Heart right ventricle (tissue), 16 donors: ENCODE measurements at places on chromosomes 1 and 21.

DNA sequence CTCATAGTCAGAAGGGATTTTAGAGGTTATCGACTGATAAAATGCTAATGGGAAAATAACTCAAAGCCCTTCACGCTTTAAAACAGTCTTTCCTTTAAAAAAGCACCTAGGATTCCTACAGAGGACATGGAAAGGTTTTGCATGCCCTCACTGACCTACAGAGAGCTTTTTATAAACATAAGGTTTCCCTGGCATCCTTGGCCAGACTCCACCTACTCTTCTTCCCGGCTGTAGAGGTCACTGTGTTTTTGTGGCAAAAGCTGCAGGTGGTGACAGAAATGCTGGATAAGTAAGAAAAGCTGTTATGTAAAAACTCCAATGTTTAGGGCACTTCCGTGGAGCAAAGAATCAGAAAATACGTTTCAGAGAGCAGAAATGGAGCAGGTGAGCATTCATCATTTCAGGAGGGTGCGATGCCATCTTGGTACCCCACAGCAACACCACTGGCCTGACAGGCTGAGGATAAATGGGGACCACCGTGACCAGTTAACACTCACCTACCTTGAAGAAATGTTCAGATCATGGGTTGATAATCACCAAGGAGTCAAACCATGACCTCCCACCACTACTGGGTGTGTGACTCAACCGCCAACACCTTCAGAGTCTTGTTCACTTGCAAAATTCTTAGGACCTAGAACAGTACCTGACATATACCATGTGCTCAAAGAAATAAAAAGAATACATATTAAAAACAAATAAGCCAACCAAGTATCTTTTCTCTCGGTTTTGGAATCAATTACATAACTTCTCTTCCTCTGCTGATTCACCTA is 46.6 kb downstream of the SSBP3 start:
- peaks cover 63% of the 10 kb centered on the region for H3K4me1 ChIP-seq
- H3K27ac ChIP-seq, result peak overlapping the region; percentile 76
- H3K36me3 ChIP-seq, result no peaks in the 10 kb centered on the region
- no peak for DNase-seq
- no peak overlapping the region for H3K4me3 ChIP-seq
- H3K27me3 ChIP-seq, result no peaks in the 10 kb centered on the region

- H3K4me1 ChIP-seq, result no peaks in the 10 kb centered on the region
- H3K36me3 ChIP-seq, result no peaks in the 10 kb centered on the region
- no peaks in the 10 kb centered on the region for H3K27me3 ChIP-seq
- no peak overlapping the region for H3K27ac ChIP-seq
- no peak for DNase-seq
Observed at GRCh38 chr1:241918879-241919278, 38.7 kb upstream of the BECN2 start.

- no peak overlapping the region for H3K4me3 ChIP-seq
- DNase-seq, result no peak
- H3K27me3 ChIP-seq, result no peaks in the 10 kb centered on the region
Observed at GRCh38 chr1:41434748-41435449, 49.6 kb downstream of the EDN2 start.

DNA sequence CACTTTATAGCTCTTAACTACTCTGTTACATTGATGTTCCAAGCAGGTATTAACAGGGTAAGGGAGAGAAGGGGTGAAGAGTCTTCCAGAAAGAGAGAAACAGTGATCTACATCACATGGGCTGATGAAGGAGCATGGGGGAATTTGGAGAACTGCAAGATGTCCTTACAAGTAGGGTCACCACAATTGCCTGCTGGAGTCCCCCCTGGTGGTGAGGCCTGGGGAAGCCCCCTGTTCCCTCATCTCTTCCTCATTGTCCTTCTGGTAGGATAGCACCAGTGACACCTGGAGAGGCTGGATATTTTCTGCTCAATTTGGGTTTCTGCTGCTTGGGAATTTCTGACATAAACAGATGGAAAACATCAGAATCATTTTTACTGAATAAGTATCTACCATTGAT is 126.6 kb downstream of the RUNX1 start:
- H3K4me1 ChIP-seq, result no peaks in the 10 kb centered on the region
- H3K27me3 ChIP-seq, result no peaks in the 10 kb centered on the region
- H3K36me3 ChIP-seq, result no peaks in the 10 kb centered on the region
- H3K27ac ChIP-seq, result no peak overlapping the region

DNA sequence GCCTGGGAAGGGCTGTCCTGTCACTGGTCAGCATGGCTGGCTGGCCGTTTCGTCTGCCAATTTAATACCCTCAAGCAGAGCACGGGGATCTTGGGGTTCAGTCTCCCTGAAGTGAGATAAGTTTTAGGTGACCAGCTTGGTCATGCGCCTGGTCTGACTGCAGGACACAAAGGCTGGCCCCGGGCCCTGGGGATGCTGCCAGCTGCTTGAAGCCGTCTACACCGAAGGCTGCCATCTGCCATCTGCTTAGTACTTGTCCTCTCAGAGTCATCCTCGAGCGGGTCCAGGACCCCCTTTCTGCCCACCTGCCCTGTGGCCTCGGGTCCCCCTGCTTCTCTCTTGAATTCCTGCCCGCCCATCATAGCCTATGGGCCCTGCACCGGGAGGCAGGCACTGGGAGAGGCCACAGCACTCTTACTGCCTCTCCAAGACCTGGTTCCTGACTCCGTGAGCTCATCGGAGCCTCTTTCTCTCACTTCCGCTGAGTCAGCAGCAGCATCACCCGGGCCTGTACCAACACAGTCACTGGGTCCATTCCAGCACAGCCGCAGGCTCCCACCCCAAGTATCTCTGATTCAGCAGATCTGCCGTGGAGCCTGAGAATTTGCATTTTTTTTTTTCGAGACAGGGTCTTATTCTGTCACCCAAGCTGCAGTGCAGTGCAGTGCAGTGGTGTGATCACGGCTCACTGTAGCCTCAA is 7.0 kb downstream of the FBLIM1 start:
- H3K27me3 ChIP-seq, result peaks cover 2% of the 10 kb centered on the region
- no peak for DNase-seq
- H3K36me3 ChIP-seq, result peaks cover 50% of the 10 kb centered on the region
- no peak overlapping the region for H3K4me3 ChIP-seq
- no peak overlapping the region for H3K27ac ChIP-seq

- no peaks in the 10 kb centered on the region for H3K36me3 ChIP-seq
- no peaks in the 10 kb centered on the region for H3K27me3 ChIP-seq
- no peak overlapping the region for H3K4me3 ChIP-seq
- H3K4me1 ChIP-seq, result no peaks in the 10 kb centered on the region
- no peak overlapping the region for H3K27ac ChIP-seq
Observed at GRCh38 chr1:63867429-63868176, 93.8 kb downstream of the ROR1 start.

DNA sequence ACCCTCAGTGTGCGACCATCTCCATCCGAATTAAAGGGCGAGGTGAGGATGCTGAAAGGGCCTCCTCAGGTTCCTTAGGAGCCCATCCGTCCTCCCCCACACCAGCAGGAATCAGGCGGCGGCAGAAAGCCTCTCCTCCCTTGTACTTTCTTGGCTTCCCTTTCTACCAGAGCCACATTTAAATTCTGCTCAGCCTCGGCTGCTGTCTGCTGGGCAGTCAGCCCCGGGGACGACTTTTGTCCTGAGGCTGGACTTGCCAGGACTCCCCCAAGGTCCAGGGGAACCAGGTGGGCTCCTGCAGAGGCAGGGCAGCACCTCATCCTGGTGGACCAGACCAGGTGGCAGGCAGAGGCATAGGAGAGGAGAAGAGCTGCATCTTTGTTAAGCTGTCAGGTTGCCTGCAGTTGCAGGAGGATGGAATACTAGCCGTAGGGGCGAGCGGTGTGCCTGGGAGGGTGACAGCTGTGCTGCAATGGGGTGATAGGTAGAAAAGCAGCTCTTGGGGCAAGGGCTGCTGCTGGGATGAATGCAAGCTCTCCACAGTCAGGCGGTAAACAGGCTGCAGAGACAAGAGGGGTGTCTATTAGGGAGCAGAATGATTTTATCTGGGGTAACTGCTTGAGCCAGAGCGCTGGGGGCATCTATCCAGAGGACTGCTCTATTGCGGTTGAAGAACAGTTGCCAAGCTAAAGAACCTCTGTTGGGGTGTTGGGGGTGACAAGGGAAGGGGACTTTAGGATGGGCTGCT is 46.2 kb upstream of the WASF2 start:
- peaks cover 42% of the 10 kb centered on the region for H3K36me3 ChIP-seq
- DNase-seq, result no peak
- H3K27me3 ChIP-seq, result no peaks in the 10 kb centered on the region
- H3K4me3 ChIP-seq, result no peak overlapping the region

DNA sequence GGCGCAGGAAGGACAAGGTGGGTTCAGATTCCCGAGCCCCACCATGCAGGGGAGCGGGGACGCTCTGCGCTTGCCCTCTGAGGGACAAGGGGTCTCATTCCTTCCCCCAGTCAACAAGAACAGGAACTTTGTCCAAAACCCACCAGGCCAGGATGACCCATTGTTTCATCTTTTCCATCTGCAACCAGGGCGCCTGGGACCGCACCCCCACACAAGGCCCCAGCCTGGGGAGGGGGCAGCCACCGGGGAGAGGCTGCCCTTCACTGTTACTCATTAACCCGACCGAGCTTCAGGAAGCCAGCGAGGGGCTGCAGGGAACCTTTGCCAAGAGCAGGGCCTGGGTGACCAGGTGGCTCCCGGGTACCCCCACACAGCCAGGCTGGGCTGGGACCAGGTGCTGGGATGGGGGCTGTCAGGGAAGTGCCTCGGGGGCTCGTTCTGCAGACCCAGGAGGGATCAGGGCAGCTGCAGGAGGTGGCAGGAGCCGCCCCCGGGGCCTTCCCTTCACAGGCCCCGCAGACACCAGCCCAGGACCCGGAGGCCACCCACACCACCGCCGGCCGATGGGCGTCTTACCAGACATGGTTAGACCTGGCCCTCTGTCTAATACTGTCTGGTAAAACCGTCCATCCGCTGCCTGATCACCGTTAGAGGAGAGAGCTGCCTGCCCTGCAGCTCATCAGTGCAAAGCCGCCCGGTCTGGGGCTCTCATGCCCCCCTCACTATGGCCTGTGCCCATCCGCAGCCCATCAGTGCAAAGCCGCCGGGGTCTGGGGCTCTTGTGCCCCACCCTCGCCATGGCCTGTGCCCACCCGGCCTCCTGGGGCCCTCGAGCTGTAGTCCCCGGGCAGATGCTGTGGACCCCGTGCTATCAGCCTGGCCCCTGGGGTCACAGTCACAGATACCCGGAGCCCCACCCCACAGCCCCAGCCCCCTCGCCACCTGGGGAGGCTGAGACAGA is 4.9 kb upstream of the TTLL10 start:
- no peaks in the 10 kb centered on the region for H3K36me3 ChIP-seq
- H3K27ac ChIP-seq, result no peak overlapping the region
- no peak for DNase-seq
- no peak overlapping the region for H3K4me3 ChIP-seq

- no peak overlapping the region for H3K27ac ChIP-seq
- no peak for DNase-seq
- H3K27me3 ChIP-seq, result peaks cover 35% of the 10 kb centered on the region
- H3K4me3 ChIP-seq, result no peak overlapping the region
- no peaks in the 10 kb centered on the region for H3K36me3 ChIP-seq
Observed at GRCh38 chr1:36675106-36675505, 192.4 kb upstream of the CSF3R start.

DNA sequence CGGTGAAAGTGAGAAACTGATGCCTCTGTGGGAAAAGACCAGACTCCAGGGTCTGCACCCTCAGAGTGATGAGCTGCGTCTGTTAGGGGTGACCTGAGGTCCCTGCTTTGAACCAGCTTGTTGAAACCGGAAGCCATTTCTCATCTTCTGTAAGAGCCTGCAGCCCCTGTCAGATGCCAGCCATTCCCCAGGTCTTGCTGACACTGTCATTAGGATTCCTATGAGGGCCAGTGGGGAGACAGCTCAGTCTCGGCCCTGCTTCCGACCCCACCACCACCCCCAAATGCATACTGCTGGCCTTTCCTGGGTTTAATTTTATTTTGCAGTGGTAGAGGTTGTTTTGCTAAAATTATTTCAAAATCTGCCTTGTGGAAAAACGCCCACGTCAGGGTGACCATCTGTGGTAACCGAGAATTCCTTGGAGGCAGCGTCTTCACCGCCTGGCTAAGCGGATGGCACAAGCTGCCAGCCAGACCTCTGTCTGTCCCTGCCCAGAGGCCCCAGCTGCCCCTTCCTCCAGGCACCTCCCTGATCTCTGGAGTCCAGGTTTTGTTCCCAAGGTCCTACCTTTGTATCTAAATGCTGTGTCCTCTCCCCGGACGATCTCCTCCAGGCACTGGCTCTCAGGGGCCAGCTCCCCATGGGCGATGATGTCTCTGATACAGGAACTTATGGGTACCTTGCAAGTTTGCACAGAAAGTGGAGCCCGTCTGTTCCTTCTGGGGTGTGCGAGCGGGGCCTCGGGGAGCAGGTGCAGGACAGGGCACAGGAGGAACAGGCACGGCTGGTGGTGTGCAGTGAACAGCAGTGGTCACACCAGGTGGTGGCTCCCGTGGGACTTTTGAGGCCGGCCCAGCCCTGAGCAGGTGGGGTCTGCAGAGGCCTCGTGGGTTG is 49.9 kb downstream of the PRKCZ start:
- no peak overlapping the region for H3K27ac ChIP-seq
- no peaks in the 10 kb centered on the region for H3K27me3 ChIP-seq
- peak; percentile 0 for DNase-seq
- no peaks in the 10 kb centered on the region for H3K36me3 ChIP-seq

DNA sequence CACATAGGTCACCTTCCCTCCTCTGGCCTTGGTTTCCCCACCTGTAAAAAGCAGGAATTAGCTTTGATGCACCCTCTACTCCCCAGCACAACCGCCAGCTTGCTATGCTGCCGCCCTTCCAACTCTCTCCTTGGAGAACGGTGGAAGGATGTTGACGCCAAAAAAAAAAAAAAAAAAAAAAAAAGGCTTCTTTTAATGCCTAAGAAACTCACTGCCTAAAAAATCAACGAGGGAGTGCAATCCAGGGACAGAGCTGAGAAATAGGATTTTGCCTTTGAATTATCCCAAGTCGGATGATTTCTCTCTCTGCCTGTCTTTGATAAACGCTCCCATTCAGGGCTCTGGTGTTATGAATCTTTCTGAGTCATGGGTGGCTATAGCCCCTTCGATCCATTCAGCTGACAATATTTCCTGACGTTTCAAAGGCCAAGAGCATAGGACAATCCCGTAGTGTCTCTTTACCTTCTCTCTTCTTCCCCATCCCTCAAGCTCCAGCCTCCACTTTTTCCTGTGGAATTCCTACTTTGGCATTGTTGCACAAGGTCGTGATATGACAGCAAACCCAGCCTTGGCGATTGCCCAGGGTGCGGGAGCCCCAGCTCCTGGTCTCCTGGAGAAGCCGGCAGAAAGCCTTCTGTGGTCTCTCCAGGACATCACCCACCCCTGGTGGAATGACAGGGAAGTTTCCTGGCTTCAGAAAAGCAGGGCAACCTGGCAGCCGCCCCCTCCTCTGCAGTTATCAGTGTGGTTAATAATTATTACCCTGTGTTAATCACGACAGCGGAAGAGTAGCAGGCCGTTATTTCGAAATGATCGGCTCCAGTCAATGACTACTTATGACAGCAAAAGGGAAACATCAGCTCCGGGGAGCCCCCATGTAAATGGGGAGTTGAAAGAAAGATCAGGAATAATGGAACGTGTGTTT is 8.0 kb upstream of the PLXNA2 start:
- no peak for DNase-seq
- H3K36me3 ChIP-seq, result no peaks in the 10 kb centered on the region
- H3K27ac ChIP-seq, result no peak overlapping the region
- H3K27me3 ChIP-seq, result no peaks in the 10 kb centered on the region
- no peak overlapping the region for H3K4me3 ChIP-seq

GRCh38 chr21:45323487-45324311 is 36.0 kb upstream of the POFUT2 start:
- peaks cover 53% of the 10 kb centered on the region for H3K4me1 ChIP-seq
- no peak overlapping the region for H3K4me3 ChIP-seq
- H3K27me3 ChIP-seq, result no peaks in the 10 kb centered on the region
- no peak overlapping the region for H3K27ac ChIP-seq
